ENCODE measurements at places on chromosomes 2 and 18. TPM values are rescaled to one million over a fixed set of nuclear protein-coding genes. Genes with fewer than 3 reads are reported as not detected.

Gene CYTIP
- 0.64 TPM for total RNA-seq

DNA sequence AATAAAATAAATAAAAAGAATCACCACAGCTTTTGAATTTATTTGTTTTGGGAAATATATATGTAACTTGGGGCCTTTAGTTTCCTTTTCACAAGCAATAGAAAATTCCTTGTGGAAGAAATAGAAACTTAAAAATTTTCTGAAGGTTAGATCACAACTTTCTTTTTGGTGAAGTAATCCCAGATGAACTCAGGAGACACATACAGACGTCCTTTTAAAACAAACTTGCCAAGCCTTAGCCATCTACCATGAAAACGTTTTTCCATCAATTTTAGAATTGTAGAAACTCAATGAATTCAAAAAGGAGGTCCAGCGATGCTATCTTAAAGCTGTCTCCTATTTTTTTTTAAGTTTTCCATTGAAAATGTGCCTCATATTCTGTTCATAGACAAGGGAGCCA, 225.6 kb downstream of the ASXL3 start:
- no peak for DNase-seq

DNA sequence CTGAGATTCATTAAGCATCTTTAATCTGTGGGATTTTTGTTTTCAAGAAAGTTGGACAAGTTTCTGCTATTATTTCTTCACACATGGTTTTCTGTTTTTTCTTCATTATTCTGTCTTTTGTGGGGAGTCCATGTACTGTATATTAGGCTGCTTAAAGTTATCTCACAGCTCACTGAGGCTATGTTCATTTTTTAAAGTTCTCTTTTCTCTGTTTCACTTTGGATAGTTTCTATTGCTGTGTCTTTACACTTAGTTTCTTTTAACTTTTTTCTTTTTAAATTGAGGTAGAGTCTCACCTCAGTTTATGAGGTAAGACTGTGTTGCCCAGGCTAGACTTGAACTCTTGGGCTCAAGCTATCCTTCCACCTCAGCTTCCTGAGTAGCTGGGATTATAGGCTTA, 8.6 kb downstream of the OSBPL6 start:
- DNase-seq: no peak

GRCh38 chr2:209960676-209961630, 41.5 kb upstream of the RPE start:
- peak; percentile 65 for DNase-seq

Gene CPO
- 0.32 TPM for total RNA-seq

GRCh38 chr2:43950383-43951008, 45.3 kb downstream of the LRPPRC start:
- DNase-seq: peak; percentile 35

Gene MLPH
- 81.4 TPM for total RNA-seq

Gene FAM228A
- total RNA-seq: not detected

Gene LOXL3
- total RNA-seq: 4.1 TPM

Gene PDCL3
- 26.3 TPM for total RNA-seq

Gene FBXO41
- total RNA-seq: 34.9 TPM

- DNase-seq: peak; percentile 28
Measured at GRCh38 chr2:33395655-33396249, 80.7 kb upstream of the RASGRP3 start.

DNA sequence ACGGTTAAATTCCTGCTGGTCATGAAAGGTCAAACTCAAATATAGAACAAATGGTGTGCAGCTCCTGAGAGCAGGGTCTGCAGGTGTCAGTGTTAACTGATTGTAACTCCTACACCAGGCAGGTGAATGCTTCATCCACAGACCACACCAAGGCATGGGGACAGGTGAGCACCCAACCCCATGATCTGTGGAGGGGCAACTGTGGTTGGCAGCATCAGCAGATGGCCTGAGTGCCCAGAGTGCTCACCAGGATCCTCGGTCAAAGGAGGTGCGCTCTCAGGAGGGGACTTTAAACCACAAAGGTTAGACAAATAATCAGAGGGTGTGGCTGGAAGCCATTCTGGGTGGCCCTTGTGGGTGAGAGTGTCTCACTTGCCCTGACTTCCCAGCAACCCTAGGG, 44.5 kb downstream of the PTGR3 start:
- no peak for DNase-seq

GRCh38 chr2:120945091-120945490, 209.4 kb downstream of the GLI2 start:
- no peak for DNase-seq

GRCh38 chr2:45837812-45838341, 186.4 kb downstream of the PRKCE start:
- no peak for DNase-seq

DNA sequence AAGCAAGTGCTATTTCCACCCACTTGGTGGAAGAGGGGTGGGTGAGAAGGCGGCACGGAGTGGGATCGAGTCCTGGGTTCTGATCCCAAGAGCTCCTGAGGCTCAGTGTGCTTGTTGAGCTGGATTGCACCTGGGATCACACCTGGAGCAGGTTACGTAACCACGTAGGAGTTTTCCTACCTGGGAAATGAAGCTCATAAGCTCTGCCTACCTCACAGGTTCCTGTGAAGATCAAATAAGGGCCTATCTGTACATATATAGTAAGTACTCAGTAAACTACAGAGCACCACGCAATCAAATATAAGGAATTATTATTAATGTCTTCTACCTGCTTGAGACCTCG, 11.0 kb downstream of the NPC1 start:
- no peak for DNase-seq

GRCh38 chr2:16765356-16765755, 99.7 kb upstream of the CYRIA start:
- DNase-seq: no peak

Gene NDUFV2
- total RNA-seq: 194 TPM

Gene CFAP65
- 0.52 TPM for total RNA-seq

DNA sequence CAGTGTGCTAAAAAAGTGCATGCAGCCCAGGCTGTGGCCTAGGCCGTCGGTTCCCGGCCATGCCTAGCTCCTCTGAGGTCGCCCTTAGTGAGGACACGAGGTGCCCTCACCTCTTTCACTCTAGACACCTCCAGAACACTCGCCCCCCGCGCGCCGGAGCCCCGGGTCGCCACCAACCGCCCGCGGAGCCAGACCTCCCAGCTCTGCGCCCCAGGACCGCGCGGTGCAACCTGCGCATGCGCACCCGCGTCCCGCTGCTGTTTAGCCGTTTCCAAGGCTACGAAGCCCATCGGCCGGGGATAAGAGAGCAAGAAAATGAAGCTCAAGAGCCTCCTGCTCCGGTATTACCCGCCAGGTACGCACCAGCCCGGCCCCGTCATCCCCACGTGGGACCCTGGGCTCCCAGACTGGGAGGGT, at the start of gene DAW1:
TSS of gene DAW1 (plus strand) at position 257 of the 417 bp plus-strand sequence. CDS start at position 316, 59 bp downstream.
- no peak for DNase-seq

Gene SIX2
- 0.54 TPM for total RNA-seq

DNA sequence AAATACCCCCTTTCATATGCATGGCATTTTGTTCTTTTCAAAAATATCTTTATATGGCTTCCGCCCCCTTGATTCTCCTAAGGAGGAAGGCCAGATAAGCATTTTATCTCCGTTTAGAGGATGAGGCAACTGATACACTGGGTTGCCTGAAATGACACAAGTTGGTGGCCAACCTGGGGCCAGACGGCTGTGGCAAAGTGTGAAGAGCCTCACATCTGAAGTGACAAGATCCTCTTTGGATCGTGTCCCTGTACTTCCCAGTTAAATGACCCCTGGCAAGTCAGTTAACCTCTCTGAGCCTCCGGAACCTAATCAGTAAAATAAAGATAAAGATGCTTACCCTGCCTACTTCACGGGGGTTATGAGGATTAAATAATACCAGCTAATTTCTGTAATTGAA, 4.6 kb downstream of the SETBP1 start:
- no peak for DNase-seq

Gene ALKAL2
- not detected for total RNA-seq

- no peak for DNase-seq
Measured at GRCh38 chr2:100632759-100633158, 70.0 kb downstream of the PDCL3 start.

- DNase-seq: no peak
Measured at GRCh38 chr2:70728128-70728527, 39.9 kb downstream of the ADD2 start.

Gene ALMS1
- total RNA-seq: 20.5 TPM

DNA sequence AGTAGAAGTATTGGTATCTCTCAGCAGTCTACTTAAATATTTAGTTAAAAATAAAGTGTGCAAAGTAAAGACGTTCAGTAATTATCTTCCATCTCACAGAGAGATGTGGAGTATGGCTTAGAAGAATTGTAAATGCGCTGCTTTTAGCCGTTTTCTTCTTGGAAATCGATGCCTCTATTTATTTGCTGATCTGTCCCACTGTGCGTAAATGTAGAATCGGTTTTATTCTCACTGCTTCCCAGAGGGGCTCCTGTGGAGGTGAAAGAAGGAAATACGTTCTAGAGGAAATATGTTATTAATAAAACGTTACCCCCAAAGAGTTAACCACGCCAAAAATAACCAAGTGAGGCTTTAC, 1.9 kb downstream of the NPAS2 start:
- no peak for DNase-seq
